ENCODE measurements at places on chromosomes 5 and 9.

GRCh38 chr9:99491408-99492158, 269.5 kb downstream of the SEC61B start:
- DNase-seq = no peak

DNA sequence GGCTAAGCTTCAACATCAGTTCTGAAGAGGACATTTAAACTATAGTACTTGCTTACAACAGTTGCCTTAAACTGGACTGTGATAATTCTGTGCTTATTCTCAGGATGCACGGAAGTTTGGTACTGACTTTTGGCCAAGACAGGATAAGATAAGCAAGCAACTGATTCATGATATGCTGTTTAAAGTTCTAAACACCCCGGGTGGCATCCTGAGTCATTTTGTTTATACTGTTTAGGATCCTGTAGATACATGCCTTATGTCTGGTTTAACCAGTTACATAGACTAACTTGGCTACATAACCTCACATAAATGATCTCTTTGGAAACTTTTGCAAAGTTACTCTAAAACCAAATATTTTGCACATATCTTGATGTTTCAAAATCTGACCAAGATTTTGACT, 95.9 kb downstream of the CDH9 start:
- DNase-seq = no peak

- no peak for DNase-seq
These were observed 118.6 kb downstream of the PDE8B start for GRCh38 chr5:77328930-77329647.

DNA sequence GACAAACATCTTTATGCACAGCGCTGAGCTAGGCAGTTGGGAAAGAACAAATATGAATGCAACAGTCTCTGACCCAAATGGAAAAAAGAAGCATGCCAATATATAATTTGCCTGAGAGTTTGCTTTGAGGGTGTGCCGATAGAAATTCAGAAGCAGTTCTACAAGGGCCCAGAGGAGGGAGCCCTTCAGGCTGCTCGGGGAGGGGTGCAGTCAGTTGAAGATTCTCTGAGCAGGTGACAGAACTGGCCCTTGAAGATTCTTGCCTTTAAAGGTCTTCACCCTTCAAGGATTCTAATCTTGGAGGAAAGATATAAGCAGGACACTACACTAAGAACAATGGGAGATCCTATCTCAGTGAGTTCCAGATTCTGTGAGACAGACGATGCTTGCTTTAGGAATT, 3.7 kb upstream of the PAPPA start:
- no peak for DNase-seq

- DNase-seq = no peak
These were observed 17.5 kb downstream of the TRIP13 start for GRCh38 chr5:909994-910768.

DNA sequence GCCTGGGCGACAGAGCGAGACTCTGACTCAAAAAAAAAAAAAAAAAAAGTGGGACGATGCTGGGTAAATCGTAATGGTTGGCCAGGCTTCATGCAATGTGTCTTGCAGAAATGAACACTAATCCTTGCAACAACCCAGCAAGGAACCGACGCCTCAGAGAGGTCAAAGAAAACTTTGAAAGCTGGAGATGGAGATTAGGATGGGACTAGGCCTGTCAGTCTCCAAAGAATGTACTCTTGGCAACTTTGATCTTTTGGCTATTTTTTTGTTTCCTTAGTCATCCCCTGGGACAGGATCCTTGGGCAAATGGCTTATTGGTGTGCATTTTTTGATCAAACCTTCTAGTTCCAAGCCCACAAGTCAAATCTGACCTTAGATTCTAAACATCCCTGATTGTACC, 10.6 kb upstream of the PWWP2A start:
- no peak for DNase-seq
